ENCODE measurements at places on chromosomes 12 and 14.

GRCh38 chr12:20555771-20556170 is 139.4 kb upstream of the SLCO1C1 start:
- no peaks in the 10 kb centered on the region for H3K4me1 ChIP-seq
- H3K4me3 ChIP-seq: no peak overlapping the region
- no peak overlapping the region for H3K27ac ChIP-seq
- DNase-seq: no peak
- no peaks in the 10 kb centered on the region for H3K36me3 ChIP-seq
- H3K27me3 ChIP-seq: no peaks in the 10 kb centered on the region

GRCh38 chr14:75711105-75711795 is 50.2 kb downstream of the TTLL5 start:
- H3K4me1 ChIP-seq: peaks cover 4% of the 10 kb centered on the region
- H3K27me3 ChIP-seq: no peaks in the 10 kb centered on the region
- H3K36me3 ChIP-seq: no peaks in the 10 kb centered on the region
- no peak overlapping the region for H3K27ac ChIP-seq
- DNase-seq: peak; percentile 41

- DNase-seq: no peak
- H3K4me3 ChIP-seq: no peak overlapping the region
These were observed 42.2 kb downstream of the TAOK3 start for GRCh38 chr12:118330421-118331018.

GRCh38 chr12:52254180-52254964 is 20.1 kb upstream of the KRT86 start:
- H3K4me3 ChIP-seq: no peak overlapping the region
- H3K27me3 ChIP-seq: no peaks in the 10 kb centered on the region
- no peak for DNase-seq
- no peaks in the 10 kb centered on the region for H3K36me3 ChIP-seq
- H3K4me1 ChIP-seq: peaks cover 3% of the 10 kb centered on the region

DNA sequence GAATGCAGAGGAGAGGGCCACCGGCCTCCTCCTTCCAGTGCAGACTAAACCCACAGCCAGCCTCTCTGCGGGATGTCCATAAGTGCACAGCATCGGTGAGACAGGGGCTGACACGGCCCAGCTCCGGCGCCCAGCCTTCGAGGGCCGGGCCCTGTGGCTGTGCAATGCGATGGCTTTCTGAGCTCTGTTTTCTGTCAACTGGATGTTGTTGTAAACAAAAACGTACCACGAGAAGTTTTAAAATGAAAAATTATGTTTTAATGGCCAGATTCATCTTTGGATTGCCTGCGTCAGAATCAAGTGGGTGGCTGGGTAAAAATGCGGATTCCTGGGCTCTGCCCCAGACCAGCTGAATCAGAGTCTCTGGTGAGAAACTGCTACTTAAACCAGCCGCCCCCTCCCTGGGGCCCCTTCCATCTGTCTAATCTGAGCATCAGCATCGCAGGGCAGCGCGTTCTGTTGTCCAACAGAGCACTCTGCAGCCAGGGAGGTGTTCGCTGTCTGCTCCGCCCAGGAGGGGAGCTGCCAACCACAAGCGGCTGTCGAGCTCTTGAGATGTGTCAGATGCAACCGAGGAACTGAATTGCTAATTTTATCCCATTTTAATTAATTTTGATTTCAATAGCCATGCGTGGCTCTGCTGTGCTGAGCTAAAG is 133.4 kb downstream of the RFLNA start:
- no peaks in the 10 kb centered on the region for H3K36me3 ChIP-seq
- no peaks in the 10 kb centered on the region for H3K27me3 ChIP-seq
- H3K27ac ChIP-seq: peak overlapping the region; percentile 70
- peaks cover 18% of the 10 kb centered on the region for H3K4me1 ChIP-seq

GRCh38 chr12:132003846-132004245 is 54.1 kb downstream of the EP400 start:
- no peak overlapping the region for H3K27ac ChIP-seq
- no peaks in the 10 kb centered on the region for H3K27me3 ChIP-seq
- DNase-seq: no peak
- H3K4me3 ChIP-seq: no peak overlapping the region
- H3K4me1 ChIP-seq: no peaks in the 10 kb centered on the region

DNA sequence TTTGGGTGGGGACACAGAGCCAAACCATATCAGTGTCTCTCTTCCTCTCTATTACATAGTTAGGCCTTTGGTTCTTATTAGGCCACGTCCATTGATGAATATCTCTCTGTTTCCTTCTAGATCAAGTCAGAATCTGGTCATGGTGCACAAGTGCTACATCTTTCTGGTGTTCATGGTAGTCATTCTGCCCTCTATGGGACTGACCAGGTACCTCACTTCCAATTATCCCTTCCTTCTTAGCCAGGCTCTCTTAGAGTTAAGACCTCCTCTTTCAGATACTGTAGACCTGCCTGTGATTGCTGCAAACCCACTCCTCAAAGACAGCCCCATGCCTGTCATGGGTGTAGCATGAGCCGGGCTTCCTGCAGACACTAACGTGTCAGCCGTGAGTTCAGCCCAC is 25.2 kb downstream of the NGB start:
- no peaks in the 10 kb centered on the region for H3K36me3 ChIP-seq
- H3K27me3 ChIP-seq: no peaks in the 10 kb centered on the region
- no peaks in the 10 kb centered on the region for H3K4me1 ChIP-seq
- no peak overlapping the region for H3K4me3 ChIP-seq

DNA sequence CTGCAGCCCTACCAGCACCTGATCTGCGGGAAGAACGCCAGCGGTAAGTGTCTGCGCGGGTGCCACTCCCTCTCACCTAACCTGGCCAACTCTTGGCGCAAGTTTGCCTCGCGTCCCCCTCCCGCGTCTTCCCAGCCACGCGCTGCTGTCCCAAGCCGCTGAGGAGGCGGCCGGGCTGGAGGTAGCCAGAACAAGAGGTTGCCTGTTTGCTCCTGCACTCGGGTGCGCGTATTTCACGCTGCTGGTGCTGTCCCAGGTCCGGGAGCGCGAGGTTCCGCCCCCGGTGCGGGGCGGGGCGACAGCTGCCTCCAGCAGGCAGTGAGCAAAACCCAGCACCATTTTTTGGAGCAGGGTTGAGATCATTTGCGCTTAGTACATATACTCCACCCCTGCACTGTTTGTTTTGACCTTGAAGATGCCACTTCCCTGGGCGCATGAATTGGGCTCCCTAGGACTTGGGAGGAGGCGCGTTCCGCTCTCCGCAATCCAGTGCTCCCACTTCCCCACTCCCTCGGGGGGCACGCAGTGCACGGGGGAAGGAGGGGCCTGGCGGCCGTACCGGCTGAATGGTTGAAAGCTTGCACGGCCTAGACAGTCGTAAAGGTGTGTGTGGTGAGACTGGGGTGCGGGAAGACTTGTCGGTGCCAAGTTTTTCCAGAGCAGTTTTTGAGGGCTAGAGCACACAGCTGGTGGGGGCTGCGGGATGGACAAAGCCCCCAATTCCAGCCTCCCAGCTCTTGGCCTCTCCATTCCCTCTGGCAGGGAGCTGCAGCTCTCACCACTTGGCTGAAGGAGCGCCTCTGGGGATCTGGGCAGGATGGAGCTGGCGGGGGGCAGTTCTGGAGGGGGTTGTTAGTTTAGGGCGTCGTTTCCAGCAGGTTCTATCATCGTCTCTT is 226.9 kb upstream of the CRY1 start:
- H3K36me3 ChIP-seq: no peaks in the 10 kb centered on the region
- no peak for DNase-seq

DNA sequence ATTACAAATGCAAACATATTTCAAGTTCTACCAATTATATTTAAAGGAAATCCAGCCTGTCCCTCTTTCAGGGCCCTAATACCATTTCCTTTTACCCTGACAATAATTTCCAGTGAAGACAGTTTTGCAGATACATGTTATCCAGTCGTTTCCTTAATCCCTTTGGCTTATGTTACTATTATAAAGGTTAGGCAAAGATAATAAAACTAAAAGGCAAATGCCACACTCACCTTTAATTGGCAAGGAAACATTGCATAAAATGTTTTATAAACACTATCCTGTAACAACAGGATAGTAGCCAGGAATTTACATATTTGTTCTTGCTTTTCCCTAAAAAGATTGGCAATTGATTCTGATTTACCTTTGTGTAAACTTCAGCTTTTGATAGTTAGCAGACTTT is 168.7 kb downstream of the AEBP2 start:
- H3K27ac ChIP-seq: no peak overlapping the region
- no peaks in the 10 kb centered on the region for H3K4me1 ChIP-seq
- no peaks in the 10 kb centered on the region for H3K27me3 ChIP-seq
- no peaks in the 10 kb centered on the region for H3K36me3 ChIP-seq
- no peak overlapping the region for H3K4me3 ChIP-seq

DNA sequence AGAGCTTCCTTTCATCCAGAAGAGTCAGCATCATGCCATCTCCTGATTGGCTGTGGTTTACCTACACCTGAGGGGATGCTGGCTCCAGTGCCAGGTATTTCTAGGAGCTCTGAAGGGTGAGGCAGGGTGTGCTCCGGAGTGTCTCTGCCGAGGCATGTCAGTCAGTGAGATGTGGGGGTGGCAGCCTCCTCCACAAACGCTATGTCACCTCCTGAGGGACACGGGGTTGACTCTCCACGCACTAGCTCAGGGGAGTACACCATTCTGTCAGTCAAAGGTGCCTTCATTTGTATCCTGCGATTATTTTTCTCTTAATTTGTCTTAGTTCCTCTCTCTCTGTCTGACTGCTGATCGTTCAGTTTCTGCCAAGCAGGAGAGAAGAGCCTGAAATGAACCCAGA is 604.5 kb downstream of the VRK1 start:
- no peak overlapping the region for H3K4me3 ChIP-seq
- no peaks in the 10 kb centered on the region for H3K36me3 ChIP-seq
- no peaks in the 10 kb centered on the region for H3K27me3 ChIP-seq
- no peak for DNase-seq

DNA sequence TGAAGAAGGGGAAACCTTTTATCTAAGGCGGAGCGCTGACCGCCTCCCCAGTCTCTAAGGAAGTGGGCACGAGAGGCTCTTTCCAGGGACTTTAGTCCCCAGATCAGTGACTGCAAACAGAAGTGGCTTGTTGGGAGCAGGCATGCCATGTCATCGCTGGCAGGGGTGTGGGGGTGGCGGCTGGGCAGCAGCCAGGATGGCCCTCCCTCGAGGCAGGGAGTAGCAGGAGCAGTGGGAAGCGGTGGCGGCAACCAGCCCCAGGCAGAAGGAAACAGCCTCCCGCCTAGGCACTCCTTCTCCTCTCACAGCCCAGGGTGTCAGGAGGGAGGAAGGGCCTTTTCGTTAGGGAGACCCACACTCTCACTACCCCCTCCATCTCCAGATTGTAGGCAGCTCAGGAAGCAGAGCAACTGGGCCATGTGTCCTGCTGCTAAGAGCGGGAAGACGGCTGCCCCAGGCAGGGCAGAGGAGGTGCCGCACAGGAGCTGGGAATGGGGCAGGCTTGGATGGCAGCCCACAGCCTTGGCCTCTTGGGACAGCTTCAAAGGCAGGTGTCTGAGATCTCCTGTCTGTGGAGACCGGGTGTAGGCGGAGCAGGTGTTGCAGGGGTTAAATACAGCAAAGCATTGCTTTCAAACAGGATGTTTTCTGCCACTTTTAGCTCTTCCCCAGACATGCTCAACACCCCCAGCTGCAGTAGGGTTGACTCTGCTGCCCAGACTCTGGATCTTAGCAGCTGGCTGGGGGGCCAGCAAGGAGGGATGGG is 21.8 kb downstream of the VDR start:
- H3K36me3 ChIP-seq: no peaks in the 10 kb centered on the region
- no peak overlapping the region for H3K27ac ChIP-seq
- H3K4me1 ChIP-seq: no peaks in the 10 kb centered on the region
- no peak overlapping the region for H3K4me3 ChIP-seq
- no peaks in the 10 kb centered on the region for H3K27me3 ChIP-seq

GRCh38 chr14:57066463-57066862 is 202.2 kb downstream of the EXOC5 start:
- no peaks in the 10 kb centered on the region for H3K27me3 ChIP-seq
- H3K4me1 ChIP-seq: no peaks in the 10 kb centered on the region
- H3K4me3 ChIP-seq: no peak overlapping the region
- H3K36me3 ChIP-seq: no peaks in the 10 kb centered on the region
- DNase-seq: no peak
- H3K27ac ChIP-seq: no peak overlapping the region

DNA sequence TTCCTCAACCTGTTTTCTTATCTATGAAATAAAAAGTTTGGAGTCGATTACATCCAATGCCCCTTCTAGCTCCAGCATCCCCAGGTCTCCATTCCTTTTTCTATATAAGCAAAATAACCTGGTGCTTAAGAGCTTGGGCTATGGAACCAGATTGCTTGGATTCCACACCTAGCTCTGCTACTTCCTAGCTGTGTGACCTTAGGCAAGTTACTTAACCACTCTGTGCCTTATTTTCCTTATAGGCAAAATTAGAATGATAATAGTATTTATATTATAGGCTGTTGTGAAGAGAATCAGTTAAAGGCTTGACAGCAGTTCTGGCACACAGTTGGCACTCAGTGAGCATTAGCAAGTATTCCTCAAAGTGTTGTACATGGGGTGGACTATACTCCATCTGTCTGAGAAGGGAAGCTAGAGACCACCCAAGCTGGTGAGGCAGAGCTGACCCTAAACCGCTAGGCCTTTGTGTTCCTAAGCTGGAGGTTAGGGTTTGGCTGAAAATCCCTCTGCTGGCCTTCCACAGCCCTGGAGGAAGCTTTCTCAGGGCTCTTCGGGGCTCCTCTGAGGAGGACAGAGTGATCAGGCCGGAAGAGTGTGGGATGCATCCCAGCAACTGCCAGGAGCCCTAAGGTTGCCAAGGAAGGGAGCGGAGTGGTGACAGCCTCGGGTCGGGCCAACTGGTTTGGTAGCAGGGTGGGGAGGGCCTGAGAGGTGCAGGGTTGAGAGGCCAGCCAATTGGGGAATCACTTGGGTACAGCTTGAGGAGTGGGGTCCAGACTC is 6.0 kb upstream of the KRT4 start:
- no peak for DNase-seq
- no peaks in the 10 kb centered on the region for H3K4me1 ChIP-seq
- no peaks in the 10 kb centered on the region for H3K36me3 ChIP-seq
- no peaks in the 10 kb centered on the region for H3K27me3 ChIP-seq

- no peak overlapping the region for H3K27ac ChIP-seq
- DNase-seq: no peak
- H3K4me1 ChIP-seq: peaks cover 14% of the 10 kb centered on the region
- no peaks in the 10 kb centered on the region for H3K36me3 ChIP-seq
- no peaks in the 10 kb centered on the region for H3K27me3 ChIP-seq
These were observed 38.8 kb upstream of the EML1 start for GRCh38 chr14:99754141-99755067.

GRCh38 chr12:19779395-19780056 is 340.2 kb downstream of the AEBP2 start:
- no peak overlapping the region for H3K27ac ChIP-seq
- H3K36me3 ChIP-seq: no peaks in the 10 kb centered on the region
- H3K27me3 ChIP-seq: no peaks in the 10 kb centered on the region
- no peak for DNase-seq
- H3K4me3 ChIP-seq: no peak overlapping the region
- no peaks in the 10 kb centered on the region for H3K4me1 ChIP-seq

GRCh38 chr14:72643317-72643801 is 250.5 kb downstream of the DPF3 start:
- no peaks in the 10 kb centered on the region for H3K27me3 ChIP-seq
- H3K4me3 ChIP-seq: no peak overlapping the region
- no peaks in the 10 kb centered on the region for H3K4me1 ChIP-seq
- no peak for DNase-seq
- no peak overlapping the region for H3K27ac ChIP-seq
- H3K36me3 ChIP-seq: no peaks in the 10 kb centered on the region
